ENCODE measurements at places on chromosomes 1 and 21.

GRCh38 chr1:204503913-204504519 is 9.4 kb upstream of the PIK3C2B start:
- no peak for DNase-seq

DNA sequence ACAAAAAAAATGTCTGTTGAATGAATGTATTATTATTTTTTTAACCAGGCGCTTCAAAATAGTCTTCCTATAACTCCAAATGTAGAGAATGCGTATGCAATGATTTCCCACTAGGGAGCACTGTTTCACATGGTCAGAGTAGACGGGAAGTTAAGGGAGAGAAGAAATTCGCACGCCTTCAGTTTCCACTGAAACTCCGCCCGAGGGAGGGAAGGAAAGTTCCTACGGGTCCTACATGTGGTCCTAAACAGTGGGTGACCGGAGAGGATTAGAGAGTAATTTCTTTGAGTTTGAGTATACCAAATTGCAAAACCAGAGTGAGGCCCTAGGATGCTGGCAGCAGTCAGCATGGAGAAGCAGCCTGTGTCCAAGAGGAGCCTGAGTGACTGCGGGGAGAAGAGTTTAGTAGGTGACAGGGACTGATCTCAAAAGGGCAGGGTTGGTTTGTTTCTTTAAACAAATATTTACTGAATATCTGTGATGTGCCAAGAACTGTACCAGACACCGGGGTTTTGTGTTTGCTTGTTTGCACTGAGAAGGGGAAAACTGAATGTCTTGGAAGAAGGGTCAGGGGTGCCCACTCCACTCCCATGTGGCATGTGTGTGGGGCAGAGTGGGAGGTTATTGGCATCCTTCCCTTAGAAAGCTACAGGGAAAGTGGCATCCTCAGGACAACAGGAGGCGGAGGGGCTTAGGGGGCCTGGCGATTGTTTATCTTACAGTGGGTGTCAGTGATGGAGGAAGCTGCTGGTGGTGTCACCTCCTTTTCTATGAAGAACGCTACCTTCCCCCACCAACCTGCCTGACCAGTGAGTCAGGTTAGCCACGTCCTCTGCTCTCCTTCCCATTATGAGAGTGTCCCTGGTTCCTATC is 22.8 kb downstream of the RNU5D-1 start:
- DNase-seq: no peak

- DNase-seq: no peak
Observed at GRCh38 chr1:164726235-164726634, 167.3 kb downstream of the PBX1 start.

- DNase-seq: peak; percentile 77
Observed at GRCh38 chr1:42172381-42173133, 8.0 kb upstream of the GUCA2A start.

GRCh38 chr1:200973937-200974657 is 49.4 kb downstream of the KIF21B start:
- no peak for DNase-seq

DNA sequence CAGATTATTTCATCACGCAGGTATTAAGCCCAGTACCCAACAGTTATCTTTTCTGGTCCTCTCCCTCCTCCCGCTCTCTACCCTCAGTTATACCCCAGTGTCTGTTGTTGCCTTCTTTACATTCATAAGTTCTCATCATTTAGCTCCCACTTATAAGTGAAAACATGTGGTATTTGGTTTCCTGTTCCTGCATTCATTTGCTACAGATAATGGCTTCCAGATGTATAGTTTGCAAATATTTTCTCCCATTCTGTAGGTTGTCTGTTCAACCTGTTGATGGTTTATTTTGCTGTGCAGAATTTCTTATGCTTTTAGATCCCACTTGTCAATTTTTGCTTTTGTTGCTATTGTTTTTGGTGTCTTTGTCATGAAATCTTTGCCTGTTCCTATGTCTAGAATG is 21.1 kb upstream of the KCNH1 start:
- DNase-seq: no peak

GRCh38 chr1:44229435-44230167 is 16.3 kb downstream of the DMAP1 start:
- DNase-seq: no peak

- DNase-seq: no peak
Observed at GRCh38 chr1:64891448-64891825, 74.9 kb downstream of the JAK1 start.

GRCh38 chr1:205541161-205541886 is 36.9 kb downstream of the CDK18 start:
- peak; percentile 21 for DNase-seq
